ENCODE measurements at places on chromosomes 12 and 14.

DNA sequence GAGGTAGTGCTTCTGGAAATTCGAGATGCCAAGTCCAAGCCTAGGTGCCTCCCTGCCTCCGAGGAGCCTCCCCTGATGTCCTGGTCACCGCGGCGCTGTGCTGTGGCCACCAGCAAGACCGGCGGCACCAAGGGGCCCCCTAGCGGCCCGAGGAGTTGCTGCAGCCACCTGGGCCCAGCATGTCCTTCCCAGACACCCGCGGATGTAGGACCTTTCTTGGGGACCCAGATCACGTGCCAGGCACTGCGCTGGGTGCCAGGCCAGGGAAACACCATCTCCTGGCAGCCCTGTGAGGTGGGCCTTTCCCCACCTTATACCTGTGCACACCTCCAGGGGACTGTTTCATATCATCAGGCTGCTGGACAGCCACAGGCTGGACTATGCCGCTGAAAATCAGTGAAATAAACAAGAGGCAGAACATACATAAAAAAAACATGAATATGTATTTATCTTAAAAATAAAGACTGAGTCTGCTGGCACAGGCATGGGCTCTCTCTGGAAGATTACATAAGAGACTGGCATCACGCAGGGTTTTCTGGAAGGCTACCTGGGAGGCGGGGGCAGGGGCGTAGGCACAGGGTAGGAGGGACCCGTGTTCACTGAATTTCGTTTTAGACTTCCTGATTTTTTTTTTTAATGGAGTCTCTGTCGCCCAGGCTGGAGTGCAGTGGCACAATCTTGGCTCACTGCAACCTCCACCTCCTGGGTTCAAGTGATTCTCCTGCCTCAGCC is 15.9 kb upstream of the HHIPL1 start:
- DNase-seq, result peak; percentile 69

- no peak for DNase-seq
These were observed 48.4 kb downstream of the B4GALNT3 start for GRCh38 chr12:508145-508544.

- DNase-seq, result no peak
These were observed 96.2 kb downstream of the BBS10 start for GRCh38 chr12:76252031-76252430.

DNA sequence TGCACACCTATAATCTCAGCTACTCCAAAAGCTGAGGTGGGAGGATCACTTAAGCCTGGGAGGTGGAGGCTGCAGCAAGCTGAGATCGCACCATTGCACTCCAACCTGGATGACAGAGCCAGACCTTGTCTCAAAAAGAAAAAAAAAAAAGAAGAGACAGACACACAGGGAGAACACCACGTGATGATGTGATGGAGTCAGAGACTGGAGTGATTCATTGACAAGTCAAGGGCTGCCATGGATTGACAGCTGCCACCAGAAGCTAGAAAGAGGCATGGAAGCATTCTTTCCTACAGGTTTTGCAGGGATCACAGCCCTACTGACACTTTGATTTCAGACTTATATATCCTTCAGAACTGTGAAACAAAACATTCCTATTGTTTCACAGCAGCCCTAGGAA is 3.5 kb upstream of the HCFC2 start:
- DNase-seq, result no peak

DNA sequence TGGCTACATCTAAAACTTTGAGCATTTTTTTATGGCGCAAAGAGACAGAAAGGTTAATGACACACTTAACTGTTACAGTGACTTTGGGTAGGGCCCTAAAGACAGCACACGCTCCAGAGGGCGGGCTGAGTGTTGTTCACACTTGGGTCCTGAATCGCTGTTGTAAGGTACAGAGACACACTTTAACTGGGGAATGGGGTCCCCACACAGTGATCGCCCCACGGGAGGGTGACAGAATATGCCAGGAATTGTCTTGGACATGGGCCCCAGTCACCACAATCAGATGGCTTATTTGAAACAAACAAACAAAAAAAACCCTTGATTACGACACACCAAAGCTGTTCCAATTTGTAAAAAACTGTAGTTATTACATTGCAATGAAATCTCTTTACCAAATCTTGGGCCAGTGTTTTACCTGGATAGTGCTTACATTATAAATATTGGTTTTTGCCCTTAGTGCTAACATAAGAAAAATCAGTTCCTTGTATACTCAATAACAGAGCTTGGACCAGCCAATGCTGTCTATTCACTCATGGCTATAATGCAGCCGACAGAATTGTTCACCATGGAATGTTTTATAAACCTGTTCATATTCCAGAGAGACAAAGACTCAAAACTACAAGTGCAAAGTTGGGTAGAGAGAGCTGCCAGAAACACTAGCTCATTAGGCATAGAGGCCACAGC is 28.3 kb downstream of the KCTD10 start:
- DNase-seq, result no peak

DNA sequence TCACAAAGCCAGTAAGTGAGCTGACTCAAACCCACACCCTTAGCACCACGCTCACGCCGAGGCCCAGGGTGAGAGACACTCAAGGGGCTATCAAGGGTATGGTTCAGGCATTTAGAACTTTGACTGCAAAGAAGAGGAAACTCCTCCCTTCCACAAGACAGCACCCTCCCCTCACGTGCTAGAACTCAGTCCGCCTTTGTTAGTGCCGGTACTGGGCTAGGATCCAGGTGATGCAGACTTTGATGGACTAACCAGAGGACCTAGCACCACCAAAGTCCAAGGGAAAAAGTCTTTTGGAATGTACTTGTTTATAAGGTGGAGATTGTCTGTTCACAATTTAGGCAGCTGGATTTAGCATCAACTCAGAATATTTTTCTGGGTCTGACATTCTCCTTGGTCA is 33.7 kb downstream of the VWF start:
- no peak for DNase-seq

- no peak for DNase-seq
These were observed 2.7 kb downstream of the ACTN1 start for GRCh38 chr14:68976160-68977067.

DNA sequence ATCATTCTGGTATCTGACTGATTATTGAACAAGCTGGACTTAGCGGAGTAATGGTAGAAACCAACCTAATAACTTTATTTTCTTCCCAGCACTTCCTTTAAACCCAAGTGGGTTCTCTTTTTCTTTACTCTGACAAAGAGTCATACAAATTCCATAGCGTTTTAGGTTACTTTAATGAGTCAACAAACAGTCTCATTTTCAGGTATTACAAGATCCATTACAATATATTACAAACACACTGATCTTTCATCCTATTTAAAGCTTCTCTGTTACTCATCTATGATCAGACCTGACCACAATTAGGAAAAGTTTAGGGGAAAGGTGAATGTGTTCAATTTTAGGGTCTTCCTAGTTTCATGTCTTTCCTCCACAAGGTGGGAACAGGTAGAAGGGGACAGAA is 39.4 kb upstream of the PTPRQ start:
- DNase-seq, result no peak

DNA sequence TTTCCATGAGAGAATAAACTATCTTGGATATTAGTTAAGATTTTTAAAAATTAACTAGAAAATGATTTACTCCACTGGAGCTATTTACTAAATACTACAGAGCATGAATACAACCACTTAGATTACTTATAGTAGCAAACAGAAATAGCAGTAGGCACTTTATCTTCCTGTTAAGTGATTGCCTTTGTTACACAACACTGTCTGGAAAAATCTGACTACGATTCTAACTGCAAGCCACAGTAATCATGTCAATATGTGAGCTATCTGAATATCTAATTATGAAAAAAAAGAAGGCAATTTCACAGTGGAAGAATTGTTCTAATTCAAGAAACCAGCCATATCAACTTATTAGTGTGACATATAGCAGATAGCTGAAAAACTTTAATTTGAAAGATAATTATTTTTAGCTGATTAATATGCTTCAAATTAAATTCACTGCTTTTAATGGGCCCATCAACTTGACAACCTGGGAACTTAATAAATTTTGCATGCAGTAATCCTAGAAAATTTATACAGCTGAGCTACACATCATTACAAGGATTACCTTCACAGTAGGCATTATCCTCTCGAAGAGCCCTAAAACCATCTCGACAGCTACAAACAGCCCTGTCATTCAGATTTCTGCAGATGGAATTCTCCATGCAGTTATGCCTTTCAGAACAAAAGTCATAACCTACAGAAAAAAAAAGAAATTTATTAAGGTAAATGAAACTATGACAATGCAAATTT is 172.8 kb downstream of the NELL2 start:
- DNase-seq, result no peak

DNA sequence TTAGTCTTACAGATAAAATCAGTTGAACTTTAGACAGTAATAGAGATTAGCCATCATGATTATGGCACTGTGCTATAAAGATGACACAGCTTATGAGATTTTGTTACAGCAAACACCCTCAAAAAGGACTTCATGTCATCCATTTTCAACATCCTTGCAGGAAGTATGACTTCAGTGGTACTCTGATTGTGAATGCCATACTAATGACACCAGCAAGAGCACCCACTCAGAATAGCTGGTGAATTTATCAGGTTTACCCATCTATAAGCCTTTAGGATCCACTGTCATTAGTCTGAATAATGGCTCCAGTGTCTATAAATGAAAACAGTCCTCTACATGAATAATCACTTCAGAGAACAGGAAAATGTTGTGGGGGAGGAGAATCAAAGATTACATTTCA is 615.2 kb downstream of the RPS29 start:
- no peak for DNase-seq

DNA sequence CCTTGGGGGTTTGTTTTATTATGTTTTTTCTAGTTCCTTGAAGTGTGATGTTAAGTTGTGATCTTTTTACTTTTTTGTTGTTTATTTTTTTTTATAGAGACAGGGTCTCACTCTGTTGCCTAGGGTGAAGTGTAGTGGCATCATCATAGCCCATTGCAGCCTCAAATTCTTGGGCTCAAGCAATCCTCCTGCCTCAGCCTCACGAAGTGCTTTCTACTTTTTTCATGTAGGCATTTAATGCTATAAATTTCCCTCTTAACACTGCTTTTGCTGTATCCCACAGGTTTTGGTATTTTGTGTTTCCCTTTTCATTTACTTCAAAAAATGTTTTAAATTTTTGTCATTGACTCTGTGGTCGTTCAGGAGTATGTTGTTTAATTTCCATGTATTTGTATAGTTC is 26.6 kb upstream of the PRPF39 start:
- no peak for DNase-seq

DNA sequence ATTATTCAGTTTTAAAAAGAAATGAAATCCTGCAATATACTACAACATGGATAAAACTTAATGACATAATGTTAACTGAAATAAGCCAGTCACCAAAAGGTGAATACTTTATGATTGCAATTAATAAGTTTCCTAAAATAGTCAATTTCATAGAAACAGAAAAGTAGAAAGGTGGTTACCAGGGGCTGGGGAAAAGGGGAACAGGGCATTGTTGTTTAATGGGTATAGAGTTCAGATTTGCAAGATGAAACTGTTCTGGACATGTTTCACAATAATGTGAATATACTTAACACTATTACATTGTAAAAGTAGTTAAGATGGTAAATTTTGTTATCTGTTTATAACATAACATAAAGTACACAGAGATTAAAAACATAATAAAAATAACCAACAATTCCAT is 550.9 kb downstream of the CCER1 start:
- DNase-seq, result no peak

- DNase-seq, result peak; percentile 29
These were observed 1598.3 kb downstream of the AACS start for GRCh38 chr12:126663304-126664094.

GRCh38 chr12:116278279-116278626 is 760 bp upstream of the MED13L start:
- no peak for DNase-seq

DNA sequence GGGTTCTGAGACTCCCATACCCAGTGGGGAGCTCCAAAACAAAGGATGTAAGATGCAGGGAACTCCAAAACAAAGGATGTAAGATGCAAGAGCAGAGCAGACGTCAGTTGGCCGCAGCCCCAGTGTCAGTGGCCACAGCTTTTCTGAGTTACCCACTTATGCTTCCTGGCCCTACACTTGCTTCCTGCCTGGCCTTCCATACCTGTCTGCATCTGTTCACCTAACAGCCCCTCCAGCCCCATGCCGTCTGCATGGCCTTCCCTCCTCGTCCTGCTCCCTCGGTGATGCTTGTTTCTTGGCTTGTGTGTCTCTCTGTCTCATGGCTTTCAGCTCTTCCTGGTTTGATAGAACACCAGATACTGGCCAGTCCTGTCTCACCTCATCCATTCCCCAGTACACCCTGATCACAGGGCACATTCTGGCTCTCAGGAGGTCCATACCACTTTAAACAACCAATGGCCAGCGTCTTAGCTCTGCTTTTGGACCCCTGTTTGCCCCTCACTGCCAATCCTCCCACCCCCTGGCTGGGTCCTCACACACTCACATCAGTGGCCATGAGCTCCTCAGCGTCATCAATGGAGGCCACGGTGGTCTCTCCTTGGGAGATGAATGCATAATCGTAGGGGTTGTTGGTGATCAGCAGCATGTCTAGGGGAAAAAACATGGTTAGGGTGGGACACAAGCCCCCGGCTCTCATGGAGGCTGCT is 5.3 kb downstream of the MYH7 start:
- no peak for DNase-seq

DNA sequence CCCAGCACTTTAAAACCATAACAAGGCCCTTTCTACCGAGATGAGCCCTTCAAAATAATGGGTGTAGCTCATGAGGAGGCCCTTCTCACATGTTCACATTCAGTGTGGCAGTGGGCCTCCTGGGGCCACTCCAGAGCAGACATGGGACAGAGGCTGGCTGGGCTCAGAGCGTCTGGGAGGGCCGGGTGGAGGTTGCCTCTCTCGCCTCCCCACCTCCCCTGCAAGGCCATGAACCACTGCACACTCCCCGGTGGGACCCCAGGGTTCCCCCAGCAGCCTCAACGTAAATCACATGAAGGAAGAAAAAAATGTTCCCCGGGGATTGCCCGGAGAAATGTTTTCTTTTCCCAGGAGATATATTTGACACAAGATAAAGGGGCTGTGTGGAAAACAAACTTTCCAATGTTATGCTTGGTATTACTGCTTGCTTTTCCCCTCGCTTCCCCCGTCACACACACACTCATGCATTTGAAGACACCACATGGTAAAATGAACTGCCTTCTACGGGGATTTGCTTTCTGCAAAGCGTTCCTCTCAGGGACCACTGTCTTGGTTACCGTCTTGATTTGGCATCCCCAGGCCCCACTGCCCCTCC is 190.7 kb upstream of the CCND2 start:
- no peak for DNase-seq

- no peak for DNase-seq
These were observed 36.5 kb downstream of the ZC3H14 start for GRCh38 chr14:88599326-88599725.

Data from dermis microvascular lymphatic vessel endothelial cell (primary cell).